Nucleus accumbens (tissue), 56 donors: ENCODE measurements at places on chromosomes 3 and 15.

- DNase-seq, result no peak
Measured at GRCh38 chr3:129599607-129600006, 6.9 kb downstream of the PLXND1 start.

- DNase-seq, result no peak
Measured at GRCh38 chr3:194951931-194952582, 266.4 kb downstream of the FAM43A start.

DNA sequence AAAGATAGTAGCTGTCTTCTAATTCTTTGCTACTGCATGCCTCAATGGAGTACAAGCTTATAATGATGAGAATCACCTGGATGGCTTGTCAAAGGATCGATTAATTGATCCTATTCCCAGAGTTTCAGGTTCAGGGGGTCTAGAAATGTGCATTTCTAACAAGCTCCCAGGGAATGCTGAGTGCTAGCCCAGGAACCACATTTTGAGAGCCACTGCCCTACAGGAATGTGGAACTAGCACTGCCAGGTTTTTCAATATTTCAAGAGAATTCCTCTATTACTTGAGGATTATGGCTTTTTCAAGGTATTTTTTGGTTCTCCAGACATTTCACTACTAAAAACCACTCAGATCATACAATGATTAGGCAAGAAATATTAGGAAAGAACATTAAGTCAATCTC, 52.7 kb downstream of the RARB start:
- no peak for DNase-seq

DNA sequence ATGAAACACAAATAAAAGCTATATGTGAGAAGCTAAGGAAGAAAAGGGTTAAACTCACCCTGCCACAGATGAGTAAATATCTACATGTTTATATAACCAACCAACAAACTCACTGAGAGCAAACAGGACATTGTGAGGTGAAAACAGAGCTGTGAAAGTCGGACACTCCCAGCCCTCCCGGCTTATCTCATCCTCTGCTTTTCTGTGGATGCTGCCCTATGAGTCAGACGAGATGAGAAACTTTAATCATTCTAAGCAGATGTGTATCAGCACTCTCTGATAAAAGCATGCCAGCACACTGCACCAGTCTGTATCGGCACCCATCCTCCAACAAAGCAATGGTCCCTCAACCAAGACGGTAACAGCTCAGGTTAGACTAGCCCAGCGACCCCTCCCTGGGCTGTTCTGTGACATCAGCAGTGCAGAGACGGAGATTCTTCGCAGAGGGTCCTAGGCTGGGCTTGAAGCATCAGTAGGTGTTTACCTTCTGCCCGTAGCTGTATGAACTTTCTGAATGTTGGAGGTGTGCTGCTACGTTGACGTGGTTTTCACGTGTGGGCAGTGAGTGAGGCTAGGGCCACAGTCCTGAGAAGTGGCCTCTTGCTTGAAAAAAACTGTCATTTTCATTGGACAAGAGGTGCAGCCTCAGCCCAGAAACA, 119.8 kb upstream of the ALDH1A3 start:
- DNase-seq, result no peak

- DNase-seq, result no peak
Measured at GRCh38 chr3:16864610-16865313, 20.0 kb upstream of the PLCL2 start.

DNA sequence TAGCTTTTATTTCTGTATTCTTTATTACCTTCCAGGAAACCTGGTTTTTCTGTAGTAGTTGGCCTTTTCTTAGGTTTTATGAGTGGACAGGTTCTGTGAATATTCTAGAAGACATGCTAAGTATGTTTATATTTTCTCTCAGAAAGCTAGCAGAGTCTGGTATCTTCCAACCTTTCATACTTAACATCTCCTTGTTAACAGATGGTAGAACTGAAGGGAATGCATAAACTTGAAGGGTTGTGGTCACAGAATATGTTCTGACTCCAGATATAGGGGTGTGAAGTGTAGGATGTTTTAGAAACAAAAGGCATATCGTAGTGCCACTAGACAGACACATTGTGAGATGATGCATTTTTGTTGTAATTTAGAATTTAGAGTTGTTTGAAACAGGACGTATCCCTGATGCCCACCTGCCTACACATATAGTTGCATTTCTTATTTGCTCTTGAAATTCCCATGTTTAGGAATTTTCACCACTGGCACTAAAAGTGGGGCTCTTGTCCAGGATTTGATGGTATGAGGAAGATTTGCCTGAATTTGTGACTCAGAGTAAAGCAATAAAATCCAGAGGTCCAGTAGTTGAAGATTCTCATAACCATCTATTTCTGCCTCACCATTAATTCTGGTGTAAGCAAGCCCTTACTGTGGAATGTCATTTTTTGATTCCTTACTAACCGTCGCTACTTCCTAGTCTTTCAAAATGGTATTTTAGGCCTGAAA, 274.5 kb downstream of the FEZF2 start:
- no peak for DNase-seq

- no peak for DNase-seq
Measured at GRCh38 chr3:64148955-64149653, 76.2 kb downstream of the PRICKLE2 start.

GRCh38 chr3:121988146-121988545, 33.9 kb downstream of the ILDR1 start:
- no peak for DNase-seq

- peak; percentile 14 for DNase-seq
Measured at GRCh38 chr3:54146506-54147239, 24.3 kb downstream of the CACNA2D3 start.

DNA sequence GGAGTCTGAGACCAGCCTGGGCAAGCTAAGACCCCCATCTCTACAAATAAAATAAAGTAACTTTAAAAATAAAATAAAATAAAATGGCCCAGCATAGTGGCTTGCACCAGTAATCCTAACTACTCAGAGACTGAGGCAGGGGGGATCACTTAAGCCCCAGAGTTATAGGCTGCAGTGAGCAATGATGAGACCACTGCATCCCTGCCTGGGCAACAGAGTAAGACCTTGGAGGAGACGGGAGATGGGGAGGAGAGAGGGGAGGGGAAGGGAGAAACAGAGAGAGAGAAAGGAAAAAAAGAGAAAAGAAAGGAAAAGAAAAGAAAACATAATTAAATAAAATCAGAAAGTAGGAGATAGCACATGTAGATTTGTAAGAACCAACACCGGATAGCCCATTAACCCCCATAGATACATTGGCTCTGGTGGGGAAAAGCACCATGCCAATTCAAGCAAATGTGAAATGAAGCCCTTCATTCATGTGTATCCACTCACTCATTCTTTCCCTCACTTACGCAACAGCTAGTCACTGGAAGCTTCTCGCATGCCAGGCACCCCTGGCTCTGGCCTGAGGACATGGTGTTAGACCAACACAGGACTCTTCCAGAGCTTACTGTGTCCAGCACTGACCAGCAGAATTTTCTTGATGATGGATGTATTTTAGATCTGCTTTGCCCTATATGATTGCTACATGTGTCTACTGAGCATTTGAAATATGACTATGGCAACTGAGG, 183.2 kb downstream of the MAGI1 start:
- no peak for DNase-seq

GRCh38 chr3:54604495-54604894, 323.4 kb downstream of the LRTM1 start:
- DNase-seq, result no peak

DNA sequence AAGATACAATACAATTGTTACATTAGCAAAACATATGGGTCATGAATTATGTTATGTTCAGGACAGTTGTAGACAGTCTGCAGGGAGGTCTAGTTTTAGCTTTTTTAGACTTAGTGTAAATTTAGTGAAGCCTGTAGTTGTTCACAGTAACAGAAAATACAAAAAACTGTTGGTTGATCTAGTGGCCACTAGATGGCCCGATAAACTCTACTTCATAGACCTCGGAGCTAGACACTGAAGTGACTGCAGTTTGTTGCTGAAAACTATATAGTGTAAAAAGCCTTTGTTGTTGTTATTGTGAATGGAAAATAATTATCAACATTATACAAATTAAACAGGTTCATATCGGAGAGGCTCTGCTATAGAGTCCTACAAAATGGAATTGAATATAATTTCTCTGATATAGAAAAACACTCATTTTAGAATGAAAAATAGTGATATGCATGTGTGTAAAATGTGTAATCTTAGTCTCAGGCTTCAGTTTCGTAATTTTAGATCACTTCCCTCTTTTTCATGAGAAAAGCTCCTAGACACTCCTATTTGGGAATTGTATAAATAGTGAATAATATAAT, 18.3 kb downstream of the MAGEL2 start:
- no peak for DNase-seq

DNA sequence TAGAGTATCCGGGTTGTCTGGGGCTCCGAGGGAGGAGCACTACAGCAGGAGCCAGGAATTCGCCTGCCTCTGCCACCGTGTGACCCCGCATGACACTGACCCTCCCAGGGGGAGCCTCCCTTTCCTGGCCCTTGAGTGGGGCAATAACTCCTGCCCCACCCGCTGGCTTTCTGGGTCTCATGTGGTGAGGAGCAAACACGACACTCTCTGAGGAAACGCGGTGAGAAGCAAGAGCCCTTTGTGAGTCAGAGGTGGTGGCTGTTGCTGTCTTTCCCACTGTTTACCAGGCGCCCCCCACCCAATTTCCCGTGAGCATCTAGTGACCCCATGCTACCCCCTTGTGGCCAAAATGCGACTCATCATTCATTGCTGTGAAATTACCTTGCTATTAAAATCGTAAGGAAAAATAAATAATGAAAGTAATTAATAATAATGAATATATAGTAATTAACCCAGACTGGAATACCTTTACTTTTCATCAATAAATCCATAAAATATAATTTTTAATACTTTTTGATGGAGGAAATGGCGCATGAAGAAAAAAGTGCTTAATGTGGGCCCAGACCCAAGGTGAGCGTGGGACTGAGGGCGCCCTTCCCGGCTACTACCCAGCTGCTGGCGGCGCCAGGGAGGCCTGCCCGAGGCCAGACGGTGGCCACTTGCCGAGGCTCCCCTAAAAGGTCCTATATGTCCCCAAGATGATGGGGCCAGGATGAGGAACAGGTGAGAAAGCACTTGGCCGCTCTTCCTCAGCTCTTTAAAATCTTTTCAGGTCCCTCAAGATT, 29.3 kb downstream of the CCNL1 start:
- peak; percentile 38 for DNase-seq

DNA sequence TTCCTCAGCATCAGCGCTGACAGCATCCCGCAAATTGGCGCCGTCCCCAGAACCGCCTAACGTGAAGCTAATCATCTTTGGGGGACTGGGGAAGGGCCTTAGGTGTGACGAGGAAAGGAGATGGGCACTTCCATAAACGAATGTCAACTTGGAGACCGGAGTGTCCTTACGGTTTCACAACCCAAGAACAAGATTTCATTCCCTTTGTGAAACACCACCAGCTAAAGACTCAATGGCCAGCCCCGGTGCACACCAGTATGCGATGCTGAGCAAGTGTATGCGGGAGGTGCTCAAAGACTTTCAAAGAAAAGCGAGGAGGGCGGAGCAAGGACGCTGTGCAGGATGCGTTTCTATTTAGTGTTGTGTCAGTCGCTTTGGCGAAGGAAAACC, 759 bp upstream of the TTBK2 start:
- DNase-seq, result no peak

GRCh38 chr3:177359593-177360357, 162.5 kb upstream of the TBL1XR1 start:
- DNase-seq, result peak; percentile 81

DNA sequence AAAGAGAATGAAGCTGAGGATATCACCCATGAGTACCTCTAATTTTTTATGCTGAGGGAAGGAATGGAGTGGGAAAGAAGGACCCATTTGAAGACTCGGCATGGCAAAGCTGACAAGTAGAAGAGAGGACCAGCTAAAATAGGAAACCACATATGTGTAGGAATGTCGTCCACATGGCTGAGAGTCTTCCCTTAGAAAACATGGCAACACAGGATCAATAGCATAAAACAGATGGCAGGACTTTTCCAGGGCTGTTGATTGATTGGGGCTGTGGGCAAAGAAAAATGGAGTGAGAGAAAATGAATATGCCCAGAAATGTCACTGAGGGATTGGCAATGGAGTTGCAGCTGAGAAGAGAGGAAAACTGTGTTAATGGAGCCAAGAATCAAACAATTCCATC, 76.2 kb upstream of the PRICKLE2 start:
- no peak for DNase-seq

DNA sequence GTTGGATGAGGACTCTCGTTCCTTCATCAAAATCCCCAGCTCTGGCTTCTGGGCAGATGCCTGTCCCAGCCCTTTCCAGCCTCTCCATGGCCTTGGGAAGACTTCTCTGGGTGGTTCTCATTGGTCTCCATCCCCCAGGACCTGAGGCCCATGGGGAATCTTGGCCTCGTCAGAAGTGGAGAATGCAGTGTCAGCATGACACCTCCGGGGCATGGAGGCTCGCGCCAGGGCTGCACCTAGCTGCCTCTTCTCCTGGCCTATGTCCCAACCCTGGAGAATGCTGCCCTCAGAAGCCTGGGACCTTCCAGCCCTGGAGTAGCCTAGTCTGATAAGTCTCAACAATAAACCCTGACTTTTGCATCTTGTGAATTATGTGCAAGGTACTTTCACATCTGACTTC, 3.0 kb downstream of the KBTBD13 start:
- DNase-seq, result no peak

- DNase-seq, result no peak
Measured at GRCh38 chr3:101122681-101123080, 129.5 kb upstream of the ABI3BP start.

DNA sequence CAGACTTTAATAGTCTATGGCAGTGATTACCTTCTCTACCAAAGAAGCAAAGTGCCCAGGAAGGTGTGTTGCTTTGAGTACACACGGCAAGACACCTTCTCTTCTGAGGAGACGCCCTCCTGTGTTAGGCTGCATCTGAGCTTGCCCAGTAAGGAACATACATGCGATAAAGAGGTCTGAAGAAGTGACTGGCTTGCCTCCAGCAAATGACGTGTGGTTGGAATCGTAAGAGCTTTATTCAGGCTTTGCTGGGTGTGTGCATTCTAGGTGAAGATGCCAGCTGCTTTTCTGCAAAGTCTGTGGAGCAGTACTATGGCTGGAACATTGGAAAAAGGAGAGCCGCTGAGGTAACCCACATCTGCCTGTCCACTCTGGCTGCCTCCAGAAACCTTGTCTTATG, 22.4 kb downstream of the MAP6D1 start:
- no peak for DNase-seq

DNA sequence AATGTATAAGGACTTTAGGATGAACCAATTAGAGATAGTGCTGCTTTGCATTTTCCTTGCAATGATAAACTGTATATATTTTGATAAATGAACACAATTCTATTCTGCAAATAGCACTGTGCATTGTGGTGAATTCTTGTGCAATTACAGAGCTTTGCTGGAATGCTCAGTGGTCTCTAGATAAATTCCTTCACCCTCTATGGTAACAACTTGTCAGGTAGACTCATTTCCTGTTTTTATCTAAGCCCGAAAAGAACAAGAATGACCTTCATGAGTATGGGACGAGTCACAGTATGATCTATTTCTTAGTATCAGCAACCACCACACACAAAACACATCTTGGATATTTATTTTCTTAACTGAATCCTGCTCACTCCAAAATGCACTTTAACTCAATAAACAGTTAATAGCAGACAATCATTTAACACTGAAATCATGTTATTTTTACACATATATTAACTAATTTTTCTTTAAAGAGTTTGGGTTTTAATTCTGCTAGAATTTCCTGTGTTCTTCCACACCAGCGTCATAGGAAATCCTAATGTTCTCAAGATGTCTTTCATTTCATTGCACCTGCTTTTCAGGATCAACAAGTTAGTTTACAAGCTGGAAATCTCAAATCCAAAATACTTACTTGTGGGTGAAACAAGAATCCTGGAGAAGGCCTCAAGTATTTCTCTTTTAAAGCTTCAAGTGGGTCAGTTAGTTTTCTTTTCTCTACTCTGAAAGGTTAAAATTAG, 551.2 kb downstream of the MECOM start:
- no peak for DNase-seq
